ENCODE measurements at places on chromosomes 5 and 9. TPM values are rescaled to one million over a fixed set of nuclear protein-coding genes. Genes with fewer than 3 reads are reported as not detected.

Gene LCN9
- total RNA-seq: not detected

Gene FCHO2
- 34.4 TPM for total RNA-seq

Gene TAS2R1
- total RNA-seq: not detected

Gene SPATA9
- not detected for total RNA-seq

Gene DND1
- 0.54 TPM for total RNA-seq

Gene ELAVL2
- total RNA-seq: not detected

- DNase-seq: no peak
Measured at GRCh38 chr5:96026406-96027041, 64.9 kb upstream of the ELL2 start.

DNA sequence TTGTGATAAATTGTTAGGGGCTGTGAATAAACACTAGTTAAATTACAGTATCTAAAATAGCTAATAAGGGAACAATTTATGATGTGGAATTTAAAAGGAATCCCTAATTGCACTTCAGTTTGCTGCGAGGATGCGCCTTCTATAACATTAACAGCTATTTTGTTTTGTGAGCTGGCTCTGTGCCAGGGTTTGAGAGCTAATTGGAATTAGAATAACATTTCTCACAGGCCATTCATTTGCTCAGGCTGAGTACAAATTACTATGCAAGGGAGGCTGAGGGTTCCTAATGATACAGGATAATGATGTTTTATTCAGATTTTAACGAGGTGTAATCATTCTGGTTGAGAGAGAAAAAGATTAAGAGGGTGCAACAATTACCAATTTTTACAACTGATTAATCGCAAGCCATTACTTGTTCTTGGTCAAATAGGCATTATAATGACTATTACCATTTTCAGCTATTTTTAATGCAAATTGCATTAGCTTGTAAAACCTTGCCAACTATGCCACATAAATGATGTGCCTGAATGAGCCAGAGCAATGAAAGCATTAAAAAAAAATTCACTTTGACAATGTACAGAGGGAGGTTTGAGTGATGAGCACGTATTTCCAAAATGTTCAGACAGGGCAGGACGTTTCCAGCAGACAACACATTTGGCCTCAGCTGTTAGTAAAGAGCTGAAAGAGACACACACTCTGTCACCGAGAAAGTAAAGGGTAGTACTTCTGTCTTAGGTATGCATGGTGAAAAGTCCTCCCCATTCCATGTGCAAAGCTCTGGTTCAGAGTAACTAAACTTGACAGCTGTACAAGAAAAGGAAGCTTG is 576.5 kb downstream of the TLE1 start:
- no peak for DNase-seq

DNA sequence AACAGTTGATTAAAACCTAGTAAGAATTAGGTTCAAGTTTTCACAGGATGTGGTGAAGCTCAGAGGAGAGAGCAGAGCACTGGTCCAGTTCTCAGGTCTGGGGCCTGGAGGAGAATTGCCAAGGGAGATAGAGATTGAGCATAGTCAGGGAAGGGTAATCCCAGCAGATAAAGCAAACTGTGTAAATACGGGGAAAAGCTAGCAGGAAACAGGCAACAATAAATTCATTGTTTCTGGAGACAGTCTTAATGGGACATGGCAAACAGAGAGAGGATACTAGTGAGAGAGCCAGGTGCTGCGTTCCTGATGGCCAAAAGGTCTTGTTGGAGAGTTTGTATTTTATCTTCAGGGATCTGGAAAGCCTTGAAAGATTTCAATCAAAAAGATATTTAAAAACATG is 333.0 kb downstream of the PDE4D start:
- DNase-seq: no peak

- no peak for DNase-seq
Measured at GRCh38 chr5:1033606-1034420, 25.2 kb downstream of the NKD2 start.

DNA sequence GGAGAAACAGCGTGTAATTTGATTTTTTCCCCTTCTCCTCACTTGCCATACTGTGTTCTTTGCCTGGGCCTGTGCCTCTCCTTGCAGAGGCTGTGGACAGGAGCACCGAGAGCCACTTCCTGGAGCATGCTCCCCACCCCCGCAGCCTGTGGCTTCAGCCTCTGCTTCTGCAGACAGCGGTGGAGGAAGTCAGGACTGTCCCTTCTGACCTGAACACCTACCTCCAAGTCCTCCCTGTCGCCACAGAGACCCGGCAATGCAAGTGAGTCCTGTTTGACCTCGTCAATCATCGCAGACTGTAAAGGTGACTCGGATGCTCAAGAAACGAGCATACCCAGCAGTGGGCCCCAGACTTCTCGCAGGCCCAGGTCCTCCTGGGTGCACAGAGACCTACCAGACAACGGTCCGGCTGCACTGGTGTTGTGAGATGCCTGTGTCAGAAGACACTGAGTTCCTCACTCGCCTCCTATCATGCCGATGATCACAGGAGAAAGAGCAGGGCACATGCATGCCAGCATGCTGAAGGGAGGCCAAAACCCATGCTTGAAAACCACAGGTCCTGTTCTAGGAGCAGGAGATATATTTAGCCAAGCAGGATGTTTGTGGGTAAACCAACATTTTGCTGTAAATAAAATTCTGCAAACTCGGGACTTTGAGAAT is 198.8 kb downstream of the AUH start:
- DNase-seq: no peak

GRCh38 chr5:77928776-77929300 is 152.7 kb upstream of the TBCA start:
- no peak for DNase-seq

DNA sequence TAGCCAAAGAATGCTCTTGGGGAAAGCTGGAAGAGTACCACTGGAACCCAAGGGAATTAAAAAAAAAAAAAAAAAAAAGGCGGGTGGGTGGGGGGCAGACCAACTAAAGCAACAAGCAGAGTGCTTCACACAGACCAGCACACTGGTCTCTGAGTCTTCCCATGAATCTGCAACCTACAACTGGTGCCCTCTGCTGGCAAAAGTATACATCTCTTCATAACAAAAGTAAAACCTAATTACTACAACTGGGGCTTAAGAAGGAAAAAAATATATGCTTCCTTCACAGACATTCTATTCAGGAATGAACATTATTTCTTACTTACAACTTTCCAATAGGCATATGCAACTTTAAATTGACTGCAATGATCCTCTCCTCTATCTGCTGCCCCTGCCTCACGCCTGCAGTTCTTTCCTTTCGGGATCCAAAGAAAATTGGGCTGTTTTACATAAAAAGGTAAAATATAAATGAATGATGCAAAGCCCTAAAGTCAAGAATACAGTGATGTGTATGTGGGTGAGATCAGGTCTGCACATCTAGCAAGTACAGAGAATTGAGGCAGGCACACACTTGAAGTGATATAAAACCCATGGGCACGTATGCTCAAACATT is 7.2 kb upstream of the KLHL3 start:
- no peak for DNase-seq

DNA sequence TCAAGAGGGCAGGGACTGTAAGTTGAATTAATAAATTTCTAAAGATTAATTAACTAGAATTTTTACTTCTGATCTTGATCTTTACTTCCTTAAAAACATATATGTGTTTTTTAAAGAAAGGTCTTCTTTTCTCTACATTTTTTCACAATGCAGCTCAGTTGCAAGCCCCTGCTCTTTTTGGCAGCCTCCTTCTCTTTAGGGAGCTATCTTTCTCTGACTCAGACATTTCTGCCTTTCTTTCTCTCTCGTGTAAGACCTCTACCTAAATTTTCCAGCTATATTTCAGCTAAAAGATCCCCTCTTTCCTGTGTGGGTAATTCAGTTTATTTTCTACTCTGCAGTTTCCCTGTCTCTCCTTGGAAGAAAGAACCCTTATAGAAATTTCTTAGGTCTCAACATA is 38.3 kb upstream of the SNCAIP start:
- DNase-seq: no peak

DNA sequence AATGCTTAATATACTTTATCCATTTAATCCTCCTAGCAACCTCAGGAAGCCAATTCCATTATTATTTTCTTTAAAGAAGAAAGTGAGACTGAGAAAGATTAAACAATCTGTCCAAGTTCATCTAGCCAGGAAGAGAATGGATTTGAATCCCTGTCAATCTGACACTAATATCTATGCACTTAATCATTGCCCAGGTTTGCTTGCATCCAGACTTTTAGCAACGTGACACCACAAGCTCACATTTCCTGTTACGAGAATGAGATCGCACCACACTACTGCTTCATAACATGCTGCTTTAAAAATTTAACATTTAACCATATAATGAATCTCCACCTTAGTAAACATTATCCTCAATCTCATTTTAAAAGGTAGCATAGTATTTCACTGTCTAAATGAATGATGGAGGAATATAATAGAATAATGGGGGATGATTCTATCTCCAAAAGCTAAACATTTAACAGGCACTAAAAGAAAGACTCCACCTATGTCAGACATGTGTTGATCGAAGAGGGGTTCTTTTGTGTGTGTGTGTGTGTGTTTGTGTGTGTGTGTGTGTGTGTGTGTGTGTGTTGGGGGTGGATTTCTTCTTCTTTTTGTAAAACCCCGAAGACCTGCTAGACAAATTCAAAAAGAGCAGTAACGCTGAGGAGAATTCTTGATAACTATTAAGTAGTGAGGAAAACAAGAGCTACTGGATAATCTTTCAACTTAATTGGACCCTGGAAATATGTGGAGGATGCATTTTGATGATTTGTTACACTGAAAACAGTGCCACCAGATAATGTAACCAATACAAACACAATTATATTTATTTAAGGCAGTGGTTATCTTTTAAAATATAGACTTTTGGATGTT is 138.7 kb upstream of the NR3C1 start:
- no peak for DNase-seq

- no peak for DNase-seq
Measured at GRCh38 chr5:119288379-119289033, 67.3 kb upstream of the TNFAIP8 start.

DNA sequence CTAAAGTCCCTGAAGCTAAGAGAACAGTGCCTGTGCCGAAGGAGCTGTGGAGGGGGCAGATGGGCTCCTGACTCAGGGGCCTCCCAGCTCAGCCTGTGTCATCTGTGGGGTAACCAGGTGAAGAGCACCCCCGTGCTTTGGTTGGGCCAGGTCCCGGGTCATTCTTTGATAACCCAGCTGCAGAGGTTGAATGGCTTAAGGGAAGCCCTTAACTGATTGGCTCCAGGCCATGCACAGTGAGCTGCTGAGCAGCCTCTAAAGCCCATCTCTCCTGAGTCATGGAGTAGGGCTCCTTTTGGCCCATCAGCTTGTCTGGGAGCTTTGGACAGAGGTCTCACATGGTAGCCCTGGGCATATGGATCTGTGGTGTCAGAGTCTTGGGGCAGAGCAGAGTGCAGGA is 28.7 kb downstream of the COL27A1 start:
- DNase-seq: no peak

DNA sequence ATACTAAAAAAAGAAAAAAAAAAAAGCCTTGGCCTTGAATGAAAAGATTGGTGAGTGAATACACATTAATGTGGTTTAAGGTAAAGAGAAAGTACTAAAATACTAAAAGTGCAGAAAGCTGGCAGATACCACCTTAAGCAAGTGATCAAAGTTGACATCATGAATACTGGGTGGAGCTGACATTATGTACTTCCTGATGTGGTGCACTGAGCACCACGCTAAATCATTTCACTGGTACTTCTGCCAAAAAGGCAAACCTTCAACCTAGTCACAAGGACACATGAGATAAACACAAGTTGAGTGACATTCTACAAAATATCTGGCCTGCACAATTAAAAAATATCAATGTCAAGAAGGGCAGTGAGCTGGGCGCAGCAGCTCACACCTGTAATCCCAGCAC is 33.8 kb upstream of the PANK3 start:
- DNase-seq: no peak

GRCh38 chr9:77261605-77262004 is 84.3 kb downstream of the VPS13A start:
- DNase-seq: no peak

- DNase-seq: no peak
Measured at GRCh38 chr9:76412638-76413037, 18.4 kb upstream of the RFK start.

DNA sequence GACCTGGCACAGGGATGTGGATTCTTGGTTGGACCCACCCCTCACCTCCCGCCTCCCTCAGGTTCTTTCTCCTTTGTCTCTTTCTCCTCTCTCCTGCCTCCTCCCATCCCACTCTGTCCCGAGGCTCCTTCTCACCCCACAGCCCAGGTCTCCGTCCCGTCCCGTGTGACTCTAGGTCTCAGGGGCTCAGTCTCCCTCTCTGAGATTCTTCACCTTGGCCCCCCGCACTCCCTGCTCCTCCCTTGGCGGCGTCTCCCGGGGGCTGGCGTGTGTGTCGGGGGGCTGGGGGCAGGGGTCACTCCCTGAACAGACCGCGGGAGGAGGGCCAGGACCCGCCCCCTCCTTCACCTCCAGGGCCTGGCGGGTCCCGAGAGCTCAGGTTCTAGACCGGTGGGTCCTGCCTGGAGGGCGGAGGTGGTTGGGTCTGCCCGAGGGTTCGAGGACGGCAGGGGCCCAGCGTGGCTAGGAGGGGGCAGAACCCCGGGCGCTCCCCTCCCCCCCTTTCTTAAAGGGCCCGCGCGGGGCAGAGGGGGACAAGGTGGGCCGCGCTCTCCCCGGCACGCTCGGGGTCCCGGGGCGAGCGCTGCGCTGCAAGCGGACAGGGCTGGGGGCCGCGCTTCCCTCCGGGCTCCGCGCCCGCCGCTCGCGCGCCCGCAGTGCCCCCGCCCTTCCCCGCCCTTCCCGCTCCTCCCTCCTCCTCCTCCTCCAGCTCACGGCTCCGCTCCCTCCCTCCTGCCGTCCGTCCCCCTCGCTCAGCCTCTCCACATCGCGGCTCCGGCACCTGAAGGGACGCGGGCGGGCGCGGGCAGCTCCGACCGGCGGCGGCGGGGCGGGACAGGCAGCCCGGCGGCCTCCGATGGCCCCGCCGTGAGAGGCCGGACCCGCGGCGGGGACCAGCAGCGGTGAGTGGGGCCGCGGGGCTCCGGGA is at the start of gene PSD2:
TSS of gene PSD2 (plus strand) at position 735 of the 928 bp plus-strand sequence. CDS start 13,633 bp downstream, outside the sequence.
- DNase-seq: no peak

- DNase-seq: no peak
Measured at GRCh38 chr5:98763001-98763630, 10.3 kb upstream of the RGMB start.

GRCh38 chr5:151205411-151205810 is 18.5 kb downstream of the CCDC69 start:
- DNase-seq: no peak

- DNase-seq: no peak
Measured at GRCh38 chr5:178083922-178084321, 29.4 kb upstream of the N4BP3 start.

GRCh38 chr9:114603248-114603647 is 7.8 kb upstream of the TMEM268 start:
- no peak for DNase-seq

- DNase-seq: no peak
Measured at GRCh38 chr5:25481463-25481862, 836.7 kb upstream of the CDH10 start.

DNA sequence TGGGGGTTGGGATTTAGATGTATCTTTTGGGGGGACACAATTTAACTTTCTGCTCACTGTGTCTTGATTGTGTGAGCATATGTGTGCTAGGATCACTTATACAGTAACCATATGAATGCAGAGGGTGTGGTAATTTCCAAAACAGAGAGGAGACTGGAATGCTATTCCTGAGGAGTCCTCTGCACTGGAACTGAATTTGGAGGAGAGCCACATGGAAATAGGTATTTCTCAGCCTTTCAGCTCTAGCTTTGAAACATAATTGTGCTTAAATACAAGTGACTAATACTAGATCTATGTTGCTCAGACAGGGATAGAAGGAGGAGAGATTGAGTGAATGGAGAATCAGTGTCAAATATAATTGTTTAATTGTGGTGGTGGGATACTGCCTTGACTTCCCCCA is 45.5 kb downstream of the FOCAD start:
- no peak for DNase-seq
